ENCODE measurements at places on chromosomes 4 and X.

DNA sequence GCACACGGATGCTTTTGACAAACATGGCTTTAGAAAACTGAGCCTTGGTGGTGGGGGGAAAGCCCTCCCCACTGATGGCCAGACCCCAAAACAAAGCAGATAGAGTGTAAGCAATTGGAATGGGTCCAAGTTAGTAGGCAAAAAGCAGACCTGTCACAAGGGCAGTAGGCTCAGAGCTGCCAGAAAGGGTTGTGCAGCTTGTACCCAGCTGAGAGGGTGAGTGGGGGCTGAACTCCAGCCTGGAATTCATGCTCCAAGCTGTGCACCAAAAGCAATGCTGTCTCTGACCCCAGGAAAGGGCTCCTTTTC lies 101.1 kb upstream of the TEX13D start:
- DNase-seq, result no peak

GRCh38 chr4:81255524-81255923 lies 40.5 kb upstream of the PRKG2 start:
- DNase-seq, result no peak

DNA sequence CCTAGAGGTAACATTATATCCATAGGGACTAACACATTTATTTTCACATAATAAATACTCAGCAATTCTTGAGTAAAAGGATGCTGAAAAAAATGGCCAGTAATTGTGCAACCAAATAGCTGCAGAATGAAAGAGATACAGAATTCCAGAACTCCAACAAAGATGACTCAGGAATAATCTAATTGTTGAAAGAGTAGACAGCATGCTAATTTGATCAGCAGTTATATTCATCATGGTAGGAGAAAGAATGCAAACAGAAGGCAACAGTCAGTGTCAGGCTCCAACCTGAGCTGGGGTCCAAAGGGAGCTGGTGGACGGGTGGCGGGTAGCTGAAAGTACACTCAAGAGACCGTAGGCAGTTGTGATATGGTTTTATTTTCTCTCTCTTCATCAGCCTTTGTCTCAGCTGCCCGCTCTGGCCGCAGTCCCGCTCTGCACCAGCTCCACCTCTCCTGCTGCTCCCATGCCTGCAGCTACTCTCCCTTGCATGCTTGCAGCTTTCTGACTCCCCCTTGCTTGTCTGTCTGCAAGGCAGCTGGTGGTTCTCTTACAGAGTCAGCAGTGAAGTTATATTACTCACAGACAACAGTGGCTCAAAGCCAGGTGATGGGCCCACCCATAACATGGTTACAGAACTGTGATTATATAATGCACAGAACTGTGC lies 1150.1 kb downstream of the STIM2 start:
- no peak for DNase-seq

DNA sequence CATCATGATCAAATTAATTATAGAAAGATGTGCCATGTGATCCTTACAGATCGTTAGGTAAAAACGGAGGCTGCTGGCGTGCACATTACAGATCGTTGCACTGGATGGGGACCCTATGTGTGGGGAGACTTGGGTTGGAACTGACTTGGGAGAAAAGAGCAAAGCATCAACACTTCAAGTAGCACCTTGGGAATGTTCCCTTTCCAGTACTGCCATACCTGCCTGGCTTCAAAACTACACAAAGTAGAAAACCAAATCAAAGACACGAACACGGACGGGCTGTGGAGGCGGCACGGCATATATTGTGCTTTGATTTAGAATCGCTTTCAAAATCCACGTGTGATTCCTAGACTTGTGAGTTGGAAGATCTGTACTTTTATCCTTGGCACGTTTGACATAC lies 898 bp downstream of the CMC4 start:
- no peak for DNase-seq

- no peak for DNase-seq
Measured at GRCh38 chrX:56762220-56762619, 33.2 kb downstream of the NBDY start.

DNA sequence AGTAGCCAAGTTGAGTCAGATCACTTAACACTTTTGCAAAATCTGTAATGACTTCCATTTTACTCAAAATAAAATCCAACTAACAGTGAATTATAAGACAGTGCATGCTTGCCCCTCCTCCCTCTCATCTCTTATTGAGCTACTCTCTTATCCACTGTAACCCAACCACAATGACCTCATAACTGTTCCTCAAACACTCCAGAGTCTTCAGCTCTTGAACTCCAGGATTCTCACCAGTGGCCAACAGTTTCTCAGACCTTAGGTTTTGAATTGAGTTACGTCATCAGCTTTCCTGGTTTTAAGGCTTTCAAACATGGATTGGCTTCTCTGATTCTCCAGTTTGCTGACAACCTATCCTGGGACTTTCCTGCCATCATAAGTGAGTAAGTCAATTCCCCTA lies 938.3 kb downstream of the RAB28 start:
- no peak for DNase-seq

GRCh38 chr4:140099983-140100382 lies 54.0 kb downstream of the MAML3 start:
- DNase-seq, result peak; percentile 74

GRCh38 chrX:139869796-139870195 lies 63.1 kb downstream of the ATP11C start:
- DNase-seq, result no peak

GRCh38 chr4:98505992-98506391 lies 152.4 kb downstream of the TSPAN5 start:
- DNase-seq, result no peak

- DNase-seq, result no peak
Measured at GRCh38 chr4:185036842-185037241, 18.6 kb downstream of the HELT start.

DNA sequence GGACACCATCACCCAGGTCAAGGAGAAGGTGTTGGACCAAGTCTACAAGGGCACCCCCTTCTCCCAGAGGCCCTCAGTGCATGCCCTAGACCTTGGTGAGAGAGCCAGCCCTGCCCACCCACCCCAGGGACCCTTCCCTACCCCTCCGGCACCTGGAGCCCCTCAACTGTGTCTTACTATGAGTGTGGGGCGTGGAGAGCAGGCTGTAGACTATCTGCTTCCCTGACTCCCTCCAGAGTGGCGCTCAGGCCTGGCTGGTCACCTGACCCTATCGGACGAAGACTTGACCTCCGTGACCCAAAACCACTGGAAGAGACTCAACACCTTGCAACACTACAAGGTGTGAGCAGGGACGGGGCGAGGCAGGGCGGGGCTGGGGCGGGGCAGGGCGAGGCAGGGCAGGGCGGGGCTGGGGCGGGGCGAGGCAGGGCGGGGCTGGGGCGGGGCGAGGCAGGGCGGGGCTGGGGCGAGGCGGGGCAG lies 4.7 kb upstream of the SRPK3 start:
- DNase-seq, result peak; percentile 23

GRCh38 chr4:80043541-80043940 lies 29.5 kb downstream of the ANTXR2 start:
- DNase-seq, result no peak

GRCh38 chr4:180557348-180557747 lies 1685.9 kb upstream of the TENM3 start:
- DNase-seq, result peak; percentile 34

DNA sequence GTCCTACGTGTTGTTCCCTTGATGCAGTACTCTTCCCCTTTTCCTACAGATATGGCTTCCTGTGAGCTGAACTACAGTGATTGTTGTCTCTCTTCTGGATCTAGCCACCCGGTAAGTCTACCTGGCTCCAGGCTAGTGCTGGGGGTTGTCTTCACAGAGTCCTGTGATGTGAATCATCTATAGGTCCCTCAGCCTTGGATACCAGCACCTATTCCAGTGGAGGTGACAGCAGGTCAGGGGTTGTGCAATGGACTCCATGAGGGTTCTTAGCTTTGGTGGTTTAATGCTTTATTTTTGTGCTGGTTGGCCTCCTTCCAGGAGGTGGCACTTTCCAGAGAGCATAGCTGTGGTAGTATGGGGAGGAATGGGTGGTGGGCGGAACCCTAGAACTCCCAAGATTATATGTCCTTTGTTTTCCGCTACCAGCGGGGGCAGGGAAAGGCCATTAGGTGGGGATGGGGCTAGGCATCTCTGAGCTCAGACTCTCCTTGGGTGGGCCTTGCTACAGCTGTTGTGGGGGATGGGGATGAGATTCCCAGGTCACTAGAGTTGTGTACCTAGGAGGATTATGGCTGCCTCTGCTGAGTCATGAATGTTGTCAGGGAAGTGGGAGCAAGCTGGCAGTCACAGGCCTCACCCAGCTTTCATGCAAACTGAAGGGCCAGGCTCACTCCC lies 121.4 kb upstream of the ANKRD50 start:
- DNase-seq, result no peak

GRCh38 chr4:142582340-142582739 lies 263.8 kb downstream of the INPP4B start:
- no peak for DNase-seq

DNA sequence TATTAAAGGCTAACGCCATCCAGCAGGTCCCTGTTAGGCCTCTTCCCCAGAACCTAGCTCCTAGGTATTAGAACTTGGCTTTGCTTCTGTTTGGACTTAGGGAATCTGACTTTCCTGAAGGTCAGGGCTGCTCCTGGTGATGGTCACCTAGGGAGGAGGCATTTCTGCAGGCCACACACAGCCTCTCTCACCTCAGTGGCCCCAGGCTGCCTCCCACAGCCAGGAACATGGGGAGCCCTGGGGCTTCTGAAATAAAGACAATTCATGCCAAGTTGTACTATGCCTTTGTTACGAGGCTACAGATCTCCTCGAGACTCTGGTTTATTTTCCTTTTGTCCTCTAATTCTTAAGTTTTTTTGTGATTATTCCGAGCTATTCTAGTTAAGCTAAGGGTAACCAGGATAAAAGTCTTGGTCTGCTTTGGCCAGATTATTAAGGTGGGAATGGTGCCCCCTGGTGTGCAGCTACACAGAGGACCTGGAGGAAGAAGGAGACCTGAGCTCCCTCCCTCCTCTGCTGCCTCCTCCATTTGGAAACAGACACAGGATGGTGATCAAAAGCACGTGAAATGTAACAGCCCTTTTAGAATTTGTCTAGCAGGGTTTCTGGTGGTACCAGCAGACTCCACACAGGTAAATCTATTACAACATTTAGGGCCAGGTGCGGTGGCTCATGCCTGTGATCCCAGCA lies 131.0 kb downstream of the DCLK2 start:
- peak; percentile 71 for DNase-seq

Measured in D341Med (cell line).